Osteoblast (primary cell): ENCODE measurements at places on chromosomes 7 and 10. TPM values are rescaled to one million over a fixed set of nuclear protein-coding genes. Genes with fewer than 3 reads are reported as not detected.

GRCh38 chr10:26715137-26715487 is 17.6 kb downstream of the PDSS1 start:
- DNase-seq, result no peak

DNA sequence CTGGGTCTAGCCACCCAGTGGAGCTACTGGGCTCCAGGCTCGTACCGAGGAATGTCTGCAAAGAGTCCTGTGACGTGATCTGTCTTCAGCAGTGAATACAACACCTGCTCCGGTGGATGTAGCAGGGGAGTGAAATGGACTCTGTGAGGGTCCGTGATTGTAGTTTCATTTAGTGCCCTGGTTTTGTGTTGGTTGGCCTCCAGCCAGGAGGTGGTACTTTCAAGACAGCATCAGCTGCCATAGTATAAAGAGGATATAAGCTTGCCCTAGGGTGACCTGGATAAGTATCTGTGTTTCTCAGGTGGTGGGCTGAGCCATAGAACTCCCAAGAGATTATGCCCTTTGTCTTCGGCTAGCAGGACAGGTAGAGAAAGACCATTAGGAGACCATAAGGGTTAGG is 24.6 kb upstream of the WNT2 start:
- DNase-seq, result no peak

GRCh38 chr10:26494018-26494417 is 55.9 kb downstream of the APBB1IP start:
- DNase-seq, result no peak

GRCh38 chr10:67306588-67307205 is 380.9 kb downstream of the LRRTM3 start:
- no peak for DNase-seq

DNA sequence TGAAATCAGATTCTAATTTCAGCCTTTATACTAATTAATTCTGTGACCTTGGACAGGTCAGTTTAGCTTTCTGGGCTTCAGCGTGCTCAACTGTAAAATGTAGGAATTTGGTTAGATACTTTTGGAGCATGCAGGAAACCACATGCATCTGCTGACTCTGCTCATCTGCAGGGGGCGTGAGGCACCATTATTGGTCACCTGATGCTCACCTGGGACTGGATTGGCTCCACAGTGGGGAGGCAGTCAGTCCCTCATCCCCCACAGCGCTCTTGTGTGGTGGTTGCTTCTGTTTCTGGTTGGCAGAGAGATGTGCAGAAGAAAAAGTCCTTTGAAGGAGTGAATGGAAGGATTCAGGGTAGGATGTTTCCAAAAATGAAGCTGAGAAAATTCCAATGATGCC is 150.9 kb upstream of the MTPN start:
- no peak for DNase-seq

DNA sequence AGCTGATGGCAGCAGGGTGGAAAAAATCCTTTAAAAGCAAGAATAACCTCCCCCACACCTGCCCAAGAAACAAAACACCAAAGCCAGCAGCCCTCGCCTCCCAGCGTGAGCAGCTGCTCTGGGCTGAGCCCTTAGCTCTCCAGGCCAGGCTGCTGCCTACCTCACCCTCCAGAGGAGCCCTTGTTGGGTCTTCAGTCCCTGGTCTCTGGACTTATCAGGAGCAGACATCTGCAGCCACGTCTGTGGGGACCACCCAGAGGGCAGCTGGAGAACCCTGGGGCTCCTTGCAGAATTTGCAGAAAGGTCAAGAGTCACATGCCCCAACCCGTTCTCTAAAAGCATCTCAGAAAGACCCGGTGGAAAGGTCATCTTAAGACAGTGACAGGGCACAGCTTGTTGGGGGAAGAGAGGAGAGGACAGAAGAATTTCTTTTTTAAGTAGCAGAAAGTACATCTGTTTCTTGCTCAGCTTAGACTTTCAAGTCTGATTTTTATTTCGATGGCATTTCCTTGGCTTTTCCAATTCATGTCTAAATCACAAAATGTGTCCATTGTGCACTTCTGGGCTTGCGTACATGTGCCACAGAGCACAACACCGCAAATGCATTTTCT is 425.7 kb upstream of the NFE2L3 start:
- no peak for DNase-seq

DNA sequence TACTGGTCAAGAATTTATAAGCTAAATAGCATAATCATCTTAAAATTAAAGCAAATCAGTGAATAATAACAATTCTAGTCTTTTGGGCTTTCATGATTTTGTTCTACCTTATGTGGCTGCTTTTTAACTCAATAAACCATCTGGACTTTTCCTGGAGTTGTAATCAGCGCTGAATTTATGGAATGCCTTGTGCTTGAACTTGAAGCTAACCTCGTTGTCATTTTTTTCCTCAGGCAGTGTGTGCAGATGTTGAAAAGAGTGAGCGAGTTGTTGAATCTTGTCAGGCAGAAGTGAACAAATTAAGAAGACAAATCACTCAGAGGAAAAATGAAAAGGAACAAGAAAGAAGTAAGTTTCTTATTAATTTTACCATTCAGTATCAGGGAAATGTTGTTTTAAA is 29.5 kb downstream of the ABRAXAS2 start:
- DNase-seq, result no peak

DNA sequence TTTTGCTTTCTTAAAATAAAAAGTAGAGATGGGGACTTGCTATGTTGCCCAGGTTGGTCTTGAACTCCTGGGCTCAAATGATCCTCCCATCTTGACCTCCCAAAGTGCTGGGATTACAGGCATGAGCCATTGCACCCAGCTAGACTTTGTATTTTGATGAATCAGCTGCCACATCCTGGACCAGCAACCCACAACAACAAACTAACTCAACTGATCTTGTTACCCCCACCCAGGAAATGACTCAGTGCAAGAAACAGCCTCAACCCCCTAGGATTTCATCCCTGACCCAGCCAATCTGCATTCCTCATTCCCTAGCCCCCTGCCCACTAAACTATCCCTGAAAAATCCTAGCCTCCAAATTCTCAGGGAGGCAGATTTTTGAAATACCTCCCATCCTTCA is 123.8 kb downstream of the IPMK start:
- DNase-seq, result no peak

AASS gene
- total RNA-seq, result 24.8 and 26.4 TPM in 2 replicates

FBXO24 gene
- total RNA-seq, result under 0.01 and 0.36 TPM in 2 replicates

WDFY4 gene
- total RNA-seq, result under 0.01 and 0.36 TPM in 2 replicates

H2BK1 gene
- not detected in 2 replicates for total RNA-seq
